ENCODE measurements at places on chromosomes 13 and 19. TPM values are rescaled to one million over a fixed set of nuclear protein-coding genes. Genes with fewer than 3 reads are reported as not detected.

- no peaks in the 10 kb centered on the region for H3K36me3 ChIP-seq
- no peak overlapping the region for H3K4me3 ChIP-seq
- H3K4me1 ChIP-seq, result no peaks in the 10 kb centered on the region
- no peak for DNase-seq
- H3K27me3 ChIP-seq, result no peaks in the 10 kb centered on the region
Measured at GRCh38 chr13:102294407-102295018, 107.3 kb downstream of the FGF14 start.

DNA sequence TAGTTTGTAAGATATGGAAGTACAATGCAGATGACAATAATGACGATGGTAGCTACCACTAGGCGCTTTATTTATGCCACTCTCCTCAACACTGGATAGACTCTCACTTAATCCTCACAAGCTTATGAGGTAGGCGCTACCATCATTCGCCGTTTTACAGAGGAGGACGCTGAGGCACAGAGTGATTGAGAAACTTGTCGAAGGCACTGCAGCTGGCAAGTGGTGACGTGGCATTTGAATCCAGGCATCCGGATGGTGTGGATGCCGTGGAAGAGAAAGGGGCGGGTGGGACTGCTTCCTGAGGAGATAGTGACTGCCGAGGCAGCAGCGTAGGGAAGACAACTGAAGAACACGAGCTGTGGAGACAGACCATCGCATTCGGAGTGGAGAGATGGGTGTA is 1.3 kb upstream of the RPS9 start:
- DNase-seq, result no peak
- peaks cover 15% of the 10 kb centered on the region for H3K4me1 ChIP-seq
- H3K4me3 ChIP-seq, result no peak overlapping the region
- H3K27ac ChIP-seq, result peak overlapping the region; percentile 2
- no peaks in the 10 kb centered on the region for H3K27me3 ChIP-seq

DNA sequence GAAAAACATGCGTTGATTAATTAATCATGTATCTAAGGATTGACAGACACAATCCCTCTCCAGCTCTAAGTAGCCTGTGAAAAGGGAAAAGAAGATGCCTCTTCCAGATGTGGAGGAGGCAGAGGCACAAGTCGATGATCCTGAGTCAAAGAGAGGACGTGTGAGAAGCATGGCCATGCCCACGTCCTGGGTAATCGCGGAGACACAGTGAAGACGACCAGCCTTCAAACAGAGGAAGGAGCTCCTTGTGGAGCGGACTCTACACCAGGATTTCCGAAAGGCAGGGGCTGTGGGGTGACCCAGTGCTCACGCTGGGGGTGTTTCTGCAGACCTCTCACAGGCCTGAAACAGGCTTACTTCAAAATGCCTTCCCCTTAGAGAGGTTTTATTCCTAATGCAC is 70.5 kb downstream of the COL4A1 start:
- no peak for DNase-seq
- no peak overlapping the region for H3K27ac ChIP-seq
- no peak overlapping the region for H3K4me3 ChIP-seq
- peaks cover 18% of the 10 kb centered on the region for H3K4me1 ChIP-seq
- no peaks in the 10 kb centered on the region for H3K36me3 ChIP-seq

GRCh38 chr19:17503240-17503639 is 8.2 kb upstream of the PGLS start:
- no peak overlapping the region for H3K4me3 ChIP-seq
- H3K36me3 ChIP-seq, result no peaks in the 10 kb centered on the region
- no peak overlapping the region for H3K27ac ChIP-seq
- DNase-seq, result no peak

LCP1 gene
- polyA plus RNA-seq, result 2.0 TPM

MVB12A gene
- polyA plus RNA-seq, result 148 TPM
